Daoy (cell line): ENCODE measurements at places on chromosomes 12 and 14. TPM values are rescaled to one million over a fixed set of nuclear protein-coding genes. Genes with fewer than 3 reads are reported as not detected.

SLC4A8 gene
- 2.3 and 16.6 TPM in 2 replicates for total RNA-seq

PTPN6 gene
- total RNA-seq: not detected in 2 replicates

SERPINA3 gene
- 1.3 TPM in 1 of 2 replicates, not detected in the other for total RNA-seq

HOXC9 gene
- 7.3 and 12.6 TPM in 2 replicates for total RNA-seq

PITPNM2 gene
- 1.1 and 1.4 TPM in 2 replicates for total RNA-seq

MIPOL1 gene
- total RNA-seq: 16.0 and 28.0 TPM in 2 replicates

MYF6 gene
- not detected in 2 replicates for total RNA-seq

AP5M1 gene
- 37.0 and 44.6 TPM in 2 replicates for total RNA-seq

NTN4 gene
- total RNA-seq: 36.5 and 41.3 TPM in 2 replicates

NELL2 gene
- 19.9 and 28.0 TPM in 2 replicates for total RNA-seq

KRT73 gene
- total RNA-seq: not detected in 2 replicates

SIRT4 gene
- total RNA-seq: 1.8 and 5.6 TPM in 2 replicates

CCDC59 gene
- total RNA-seq: 83.1 and 97.8 TPM in 2 replicates

MFAP5 gene
- 1.1 and 3.9 TPM in 2 replicates for total RNA-seq

KLHL33 gene
- total RNA-seq: not detected in 2 replicates

SLC41A2 gene
- 55.5 and 80.7 TPM in 2 replicates for total RNA-seq

IRAK3 gene
- 0.09 and 0.17 TPM in 2 replicates for total RNA-seq

SSTR1 gene
- not detected in 2 replicates for total RNA-seq

PZP gene
- total RNA-seq: not detected in 2 replicates

BATF gene
- not detected in 2 replicates for total RNA-seq

KRT85 gene
- 0.80 TPM in 1 of 2 replicates, not detected in the other for total RNA-seq

CLEC4C gene
- not detected in 2 replicates for total RNA-seq

SLC6A12 gene
- total RNA-seq: 0.57 and 3.4 TPM in 2 replicates

A2ML1 gene
- total RNA-seq: not detected in 2 replicates

PPM1H gene
- total RNA-seq: 9.7 and 9.8 TPM in 2 replicates

CPNE8 gene
- 17.3 and 27.1 TPM in 2 replicates for total RNA-seq

EMP1 gene
- 116 and 250 TPM in 2 replicates for total RNA-seq

RNFT2 gene
- 4.6 and 11.4 TPM in 2 replicates for total RNA-seq

GLI1 gene
- total RNA-seq: 0.57 and 2.1 TPM in 2 replicates

SAMD15 gene
- total RNA-seq: 3.0 and 4.5 TPM in 2 replicates

POTEM gene
- total RNA-seq: 0.51 and 0.57 TPM in 2 replicates

FGD4 gene
- total RNA-seq: 4.3 and 5.2 TPM in 2 replicates

YAF2 gene
- 11.5 and 16.7 TPM in 2 replicates for total RNA-seq

RPL10L gene
- 6.9 and 15.7 TPM in 2 replicates for total RNA-seq
